NCI-H1694 treated with DMSO at 0.1 percent for 48 hours (cell line): ENCODE measurements at places on chromosomes 1 and 21.

GRCh38 chr1:88890791-88891317, 513 bp downstream of the GTF2B start:
- peak; percentile 30 for DNase-seq

DNA sequence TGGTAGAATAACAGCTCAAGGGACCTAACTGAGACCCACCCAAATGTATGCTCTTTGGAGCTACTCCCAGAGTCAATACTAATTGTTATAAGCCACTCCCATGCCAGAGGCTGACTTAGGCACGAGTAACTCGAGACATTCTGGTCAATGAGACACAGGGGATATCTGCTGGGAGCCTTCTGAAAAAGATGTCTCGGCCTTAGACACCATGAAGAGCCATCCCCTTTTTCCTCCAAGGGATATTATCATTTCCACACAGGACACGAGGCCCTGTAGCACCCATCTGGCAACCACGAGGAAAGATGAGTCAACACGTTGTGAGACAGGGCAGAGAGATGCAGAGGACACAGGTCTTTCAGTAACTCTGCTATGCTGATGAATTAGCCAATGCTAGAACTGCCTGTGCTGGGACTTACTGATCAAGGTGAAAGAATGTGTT, 30.7 kb downstream of the ITPKB start:
- DNase-seq = peak; percentile 80

DNA sequence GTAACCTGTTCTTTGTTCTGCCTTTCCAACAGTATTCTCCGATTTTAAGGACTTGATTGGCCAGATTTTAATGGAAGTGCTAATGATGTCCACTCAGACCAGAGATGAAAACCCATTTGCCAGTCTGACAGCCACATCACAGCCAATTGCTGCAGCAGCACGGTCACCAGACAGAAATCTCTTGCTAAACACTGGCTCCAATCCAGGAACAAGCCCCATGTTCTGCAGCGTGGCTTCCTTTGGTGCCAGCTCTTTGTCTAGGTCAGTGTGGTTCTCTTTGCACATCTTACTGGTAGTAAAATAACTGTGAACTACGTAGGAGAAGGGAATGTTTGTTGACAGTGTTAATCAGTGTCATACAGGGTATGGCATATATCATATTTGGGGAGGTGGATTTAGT, 72.7 kb downstream of the UBE4B start:
- no peak for DNase-seq

GRCh38 chr21:29175408-29176134, 45.1 kb downstream of the MAP3K7CL start:
- DNase-seq = no peak

DNA sequence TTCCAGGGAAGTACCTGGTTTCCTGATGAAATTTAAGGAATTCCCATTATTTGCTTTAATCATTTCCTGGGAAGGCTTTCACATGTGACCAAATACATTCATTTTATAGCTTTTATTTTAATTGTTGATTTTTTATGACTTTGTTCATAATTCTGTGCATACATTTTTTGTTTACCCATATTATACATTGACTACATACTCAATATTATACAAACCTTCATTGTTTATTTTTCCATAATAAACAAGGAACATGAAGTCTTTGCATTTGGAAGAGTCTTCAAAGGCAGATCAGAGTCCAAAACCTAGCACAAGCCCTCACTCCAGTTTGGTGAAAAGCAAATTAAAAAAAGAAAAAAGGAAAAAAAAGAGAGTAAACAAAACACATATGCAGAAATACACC, 218.3 kb upstream of the NRIP1 start:
- DNase-seq = no peak

- DNase-seq = no peak
These were observed 4.5 kb downstream of the STIL start for GRCh38 chr1:47309427-47309826.

GRCh38 chr1:118960567-118961136, 27.5 kb downstream of the TBX15 start:
- DNase-seq = no peak
